WERI-Rb-1 (cell line): ENCODE measurements at places on chromosomes 2 and 18.

DNA sequence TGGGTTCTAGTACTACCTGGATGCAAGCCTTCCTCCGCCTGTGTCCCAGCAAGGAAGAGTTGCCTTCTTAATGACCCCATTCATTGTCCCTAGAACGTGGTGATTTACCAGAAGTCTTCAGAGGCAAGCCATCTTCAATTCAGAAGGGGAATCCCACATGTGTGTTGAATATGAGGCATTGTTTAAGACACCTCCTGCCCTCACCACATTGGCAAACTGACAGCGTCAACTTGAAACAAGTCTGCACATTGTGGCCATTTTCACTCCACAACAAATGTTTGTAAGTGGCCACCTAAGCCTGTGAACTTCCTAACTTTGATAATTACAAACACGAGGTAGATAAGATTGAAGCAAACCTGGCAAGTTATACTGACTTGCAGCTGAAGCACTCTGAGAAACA is 83.7 kb downstream of the TCF7L1 start:
- DNase-seq, result no peak

- DNase-seq, result no peak
Observed at GRCh38 chr18:74818516-74819175, 221.0 kb downstream of the ZNF407 start.

GRCh38 chr2:239118264-239118663 is 270.4 kb downstream of the TWIST2 start:
- no peak for DNase-seq

DNA sequence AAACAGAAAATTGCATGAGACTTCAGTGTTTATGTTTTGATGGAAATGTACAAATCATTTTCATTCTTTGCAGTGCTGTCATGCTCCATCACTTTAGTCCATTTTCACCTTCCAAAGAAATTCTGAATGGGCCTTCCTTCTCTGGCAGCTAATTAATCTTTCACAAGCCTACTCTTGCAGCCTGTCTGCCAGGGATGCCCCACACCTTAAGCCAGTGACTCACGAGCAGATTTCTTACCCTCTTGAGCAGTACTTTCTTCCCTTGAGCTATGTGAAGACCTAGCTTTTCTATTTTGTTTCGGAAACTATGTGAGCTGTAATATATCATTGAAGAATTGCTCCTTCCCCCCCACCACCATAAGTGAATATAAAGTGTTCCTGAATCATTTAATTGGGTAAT is 404.3 kb upstream of the VWC2L start:
- DNase-seq, result no peak

- no peak for DNase-seq
Observed at GRCh38 chr2:206240327-206240726, 34.1 kb upstream of the ZDBF2 start.
